ENCODE measurements at places on chromosomes 12 and 14. TPM values are rescaled to one million over a fixed set of nuclear protein-coding genes. Genes with fewer than 3 reads are reported as not detected.

Gene IKZF4
- 15.7 TPM for total RNA-seq

Gene GPR68
- 0.14 TPM for total RNA-seq

Gene INHBC
- total RNA-seq, result not detected

Gene YY1
- 91.0 TPM for total RNA-seq

DNA sequence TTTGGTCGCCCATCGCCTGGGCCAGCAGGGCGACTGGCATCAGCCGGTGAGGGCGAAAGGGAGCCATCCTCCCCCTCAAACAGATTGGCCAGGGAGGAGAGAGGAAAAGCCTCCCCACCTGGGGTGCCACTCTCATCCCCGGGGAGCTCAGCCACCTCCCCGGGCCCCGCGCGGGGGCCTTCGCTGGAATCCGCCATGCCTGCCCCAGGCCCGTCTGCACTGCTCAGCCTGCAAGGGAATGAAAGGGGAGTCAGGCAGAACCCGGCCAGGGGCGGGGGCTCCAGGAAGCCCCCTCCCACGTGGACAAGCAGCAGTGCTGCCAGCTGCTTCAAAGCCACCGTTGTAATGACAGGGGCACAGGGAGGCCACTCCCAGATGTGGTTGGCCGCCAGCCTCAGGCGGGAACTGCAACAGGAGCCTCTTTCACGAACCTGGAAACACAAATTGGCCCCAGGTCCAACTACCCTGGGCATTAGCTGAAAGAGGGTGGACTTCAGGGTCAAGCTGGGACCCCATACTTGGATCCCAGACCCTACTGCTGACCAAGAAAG, 18.5 kb downstream of the TRPV4 start:
- DNase-seq, result no peak

DNA sequence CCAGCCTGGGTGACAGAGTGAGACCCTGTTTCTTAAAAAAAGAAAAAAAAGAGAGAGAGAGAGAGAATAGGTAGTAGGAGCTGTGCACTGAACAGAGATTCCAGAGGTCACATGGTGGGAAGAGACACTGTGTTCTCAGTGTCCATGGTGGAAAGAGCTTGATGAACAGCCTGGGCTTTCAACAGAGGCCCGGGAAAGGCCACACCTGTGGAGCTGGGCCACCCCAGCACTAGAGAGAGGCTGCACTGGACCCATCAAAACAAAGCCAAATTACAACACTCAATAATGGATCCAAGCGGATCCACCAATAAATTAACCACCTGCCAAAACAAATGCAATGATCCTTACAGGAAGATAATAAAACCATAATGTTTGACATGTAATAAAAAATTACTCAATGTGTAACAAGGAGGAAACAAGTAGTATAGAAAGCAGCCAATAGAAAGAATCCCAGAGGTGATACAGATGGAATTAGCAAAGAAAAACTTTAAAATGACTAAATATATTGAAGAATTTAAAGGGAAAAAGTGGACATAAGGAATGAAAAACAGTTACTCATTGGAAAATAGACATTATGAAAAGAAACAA, 44.8 kb upstream of the BCL2L14 start:
- no peak for DNase-seq

DNA sequence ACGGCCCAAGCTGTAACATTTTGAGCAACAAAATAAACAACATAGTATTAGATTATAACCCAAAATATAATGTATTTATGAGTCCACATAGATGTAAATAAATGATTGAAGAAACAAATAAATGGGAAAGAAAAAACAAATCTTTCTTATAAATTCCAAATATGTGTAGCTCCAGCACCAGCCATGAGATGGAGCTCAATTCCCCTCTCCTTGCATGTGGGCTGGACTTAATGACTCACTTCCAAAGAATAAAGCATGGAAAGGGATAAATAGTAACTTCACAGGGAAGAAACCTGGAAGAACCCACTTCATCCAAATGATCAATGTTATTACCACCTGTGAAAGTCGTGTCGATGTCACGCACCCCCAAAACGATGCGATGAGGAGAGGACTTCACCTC, 158.8 kb downstream of the RPAP3 start:
- no peak for DNase-seq

DNA sequence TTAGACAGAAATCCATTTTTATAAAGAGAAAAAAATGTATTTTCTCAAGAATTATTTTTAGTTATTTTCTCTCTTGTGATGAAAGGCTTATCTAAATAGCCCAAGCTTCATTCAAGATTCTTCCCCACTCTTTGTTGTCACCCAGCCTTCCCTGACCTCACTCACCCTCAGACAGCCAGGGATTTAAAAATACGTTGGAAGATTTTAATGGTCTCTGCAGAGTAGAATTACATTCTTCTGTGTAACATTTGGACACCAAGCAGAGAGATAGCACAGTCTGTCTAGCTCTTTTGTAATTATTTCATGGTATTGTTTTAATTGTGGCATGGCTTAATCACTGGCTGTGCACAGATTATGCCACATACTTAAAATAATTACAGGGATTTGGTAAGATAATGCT, 130.3 kb downstream of the IGF1 start:
- DNase-seq, result no peak

DNA sequence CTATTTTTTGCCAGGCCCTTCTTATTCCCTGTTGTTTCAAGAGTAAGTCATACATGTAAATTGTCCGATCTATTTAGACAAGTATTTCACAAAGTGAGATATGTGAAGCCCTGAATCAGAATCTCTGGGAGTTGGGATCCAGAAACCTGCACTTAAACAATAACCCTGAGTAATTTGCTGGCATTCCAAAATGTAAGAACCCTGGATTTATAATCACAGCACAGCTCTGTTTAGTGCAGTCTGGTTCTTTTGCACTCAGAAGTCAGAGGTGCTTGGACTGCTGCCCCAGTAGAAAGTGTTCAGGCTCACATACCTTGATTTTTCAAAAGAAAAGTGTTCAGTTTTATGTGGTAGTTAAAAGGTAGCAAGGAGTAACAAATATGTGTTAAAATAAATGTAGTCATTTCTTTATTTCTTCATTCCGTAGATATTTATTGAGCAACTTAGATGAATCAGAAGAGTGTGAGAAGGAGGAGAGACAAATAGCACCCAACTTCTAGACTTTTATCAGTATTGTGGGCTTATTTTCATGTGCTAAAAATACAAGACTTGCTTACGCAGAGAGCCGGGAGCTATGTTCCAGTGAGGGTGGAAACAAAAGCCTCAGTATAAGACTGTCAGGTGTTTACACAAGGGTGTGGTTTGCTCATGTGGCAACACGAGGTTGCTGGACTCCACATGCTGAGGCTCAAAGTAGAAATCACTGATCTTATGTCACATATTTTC, 70.1 kb downstream of the SYNE2 start:
- peak; percentile 20 for DNase-seq

GRCh38 chr14:64946310-64947045, 3.9 kb upstream of the GPX2 start:
- DNase-seq, result no peak

- no peak for DNase-seq
Measured at GRCh38 chr12:118436002-118436730, 59.8 kb downstream of the SUDS3 start.

GRCh38 chr12:29164477-29165393, 15.7 kb downstream of the FAR2 start:
- DNase-seq, result peak; percentile 22

DNA sequence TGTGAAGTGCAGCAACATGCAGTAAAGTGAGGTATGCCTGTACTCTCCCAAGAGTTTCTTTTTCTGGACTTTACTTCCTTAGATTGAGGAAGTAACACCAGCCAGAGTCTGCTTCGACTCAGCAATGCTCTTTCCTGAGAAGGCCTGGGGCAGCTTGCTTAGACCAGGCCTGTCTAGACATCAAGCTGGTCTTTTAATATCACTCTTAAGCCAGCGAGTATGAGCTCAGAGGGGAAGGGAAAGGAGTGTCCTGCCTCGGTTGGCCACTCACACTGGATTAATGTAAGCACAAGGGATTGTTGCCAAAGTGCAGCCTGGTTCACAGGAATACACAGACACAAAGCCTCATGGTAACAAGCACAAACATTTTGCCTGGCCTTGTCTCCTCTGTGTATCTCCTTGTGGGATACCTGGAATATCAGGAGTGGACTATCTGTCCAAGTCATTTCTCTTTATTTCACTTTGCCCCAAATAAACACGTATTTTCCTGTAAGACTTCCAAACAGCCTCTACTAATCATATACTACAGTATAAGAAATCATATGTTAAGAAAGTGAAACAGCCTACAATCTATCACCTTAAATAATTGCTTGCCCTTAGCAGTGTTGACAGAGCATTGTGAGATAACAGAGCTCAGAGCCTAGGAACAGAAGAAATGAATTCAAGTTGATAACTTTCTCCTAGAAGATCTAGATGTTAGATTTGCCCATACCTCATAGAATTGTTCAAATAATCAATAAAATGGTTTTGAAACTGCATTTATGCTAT, 121.2 kb upstream of the DAAM1 start:
- no peak for DNase-seq

DNA sequence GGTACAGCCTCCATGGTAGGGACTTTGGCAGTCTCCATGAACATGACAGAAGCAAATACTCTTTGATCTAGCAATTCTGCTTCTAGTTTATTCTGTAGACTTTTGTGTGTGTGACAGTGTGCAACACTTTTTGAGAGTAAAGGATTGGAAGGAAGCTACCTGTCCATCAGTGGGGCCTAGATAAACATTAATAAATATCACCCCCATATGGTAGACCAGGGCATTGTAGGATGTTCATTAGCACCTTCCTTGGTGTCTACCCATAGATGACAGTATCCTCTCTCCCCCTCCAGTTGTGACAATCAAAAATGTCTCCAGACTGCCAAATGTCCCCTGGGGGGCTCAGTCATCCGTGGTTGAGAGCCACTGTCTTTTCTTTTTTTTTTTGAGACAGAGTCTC, 10.8 kb downstream of the SNRNP35 start:
- DNase-seq, result no peak

DNA sequence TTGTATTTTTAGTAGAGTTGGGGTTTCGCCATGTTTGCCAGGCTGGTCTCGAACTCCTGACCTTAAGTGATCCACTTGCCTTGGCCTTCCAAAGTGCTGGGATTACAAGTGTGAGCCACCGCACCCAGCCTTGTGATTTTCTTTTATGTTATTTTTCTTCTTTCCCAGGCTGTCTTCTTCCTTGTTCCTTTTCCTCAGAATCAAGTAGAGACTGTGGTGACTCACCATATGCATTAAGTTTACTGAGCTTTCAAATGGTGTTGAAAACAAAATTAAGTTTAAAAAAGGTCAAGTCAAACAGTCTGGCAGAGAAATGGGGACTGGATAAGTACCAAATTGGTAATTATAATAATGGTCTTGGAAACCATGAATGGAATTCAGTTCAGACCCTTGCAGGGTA, 5.7 kb downstream of the ARPC3 start:
- no peak for DNase-seq

DNA sequence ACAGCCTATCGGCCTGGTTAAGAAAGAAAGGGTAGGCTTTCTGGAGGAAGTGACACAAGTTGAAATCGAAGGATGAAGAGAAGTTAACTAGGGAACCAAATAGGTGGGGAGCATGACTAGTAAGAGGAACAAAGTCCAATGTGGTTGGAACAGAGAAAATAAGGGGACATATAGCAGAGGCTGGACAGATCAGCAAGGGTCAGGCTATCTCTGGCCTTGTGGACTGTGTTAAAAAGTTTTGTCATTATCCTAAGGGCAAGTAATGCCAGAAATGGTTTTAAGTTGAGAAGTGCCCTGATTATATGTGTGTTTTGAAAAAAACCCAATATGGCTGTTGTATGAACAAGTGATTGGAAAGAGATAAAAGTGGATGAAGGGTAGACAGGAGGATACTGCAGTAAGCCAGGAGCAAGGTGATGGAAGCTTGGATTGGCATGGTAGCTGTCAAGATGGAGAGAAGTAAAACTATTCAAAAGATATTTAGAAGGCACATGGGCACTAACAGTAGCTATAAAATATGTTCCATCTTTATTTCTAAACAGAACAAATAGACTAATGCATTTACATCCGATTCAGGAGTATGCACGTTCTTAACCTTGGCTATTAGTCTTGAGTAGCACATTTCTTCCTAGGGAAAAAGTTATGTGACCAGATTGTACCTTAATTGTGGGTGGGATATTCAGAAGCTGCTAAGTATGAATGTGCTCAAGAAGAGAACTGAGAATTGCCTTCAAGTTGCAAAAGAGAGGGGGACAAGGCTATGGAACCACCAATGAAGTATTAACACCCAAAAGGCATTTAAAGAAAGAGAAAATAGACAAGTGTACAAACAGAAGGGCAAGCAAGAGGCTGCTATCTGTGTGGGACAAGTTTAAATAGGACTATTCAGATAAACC, 46.8 kb upstream of the OR5AU1 start:
- no peak for DNase-seq
